ENCODE measurements at places on chromosomes 5 and 9. TPM values are rescaled to one million over a fixed set of nuclear protein-coding genes. Genes with fewer than 3 reads are reported as not detected.

GPR150 gene
- total RNA-seq: 0.23 TPM

RNF180 gene
- total RNA-seq: 29.2 TPM

PRRT1B gene
- not detected for total RNA-seq

SKIC3 gene
- total RNA-seq: 98.4 TPM

TMEM267 gene
- total RNA-seq: 9.4 TPM

FAXDC2 gene
- 20.0 TPM for total RNA-seq

LYSMD3 gene
- total RNA-seq: 29.7 TPM

TMC1 gene
- 0.62 TPM for total RNA-seq

ARHGEF39 gene
- 0.75 TPM for total RNA-seq

KIF20A gene
- 0.26 TPM for total RNA-seq

UQCRQ gene
- total RNA-seq: 212 TPM

PCDHGA12 gene
- 7.9 TPM for total RNA-seq

GPRIN1 gene
- total RNA-seq: 0.87 TPM

SLC6A19 gene
- total RNA-seq: not detected

IL4 gene
- total RNA-seq: not detected

ZBED3 gene
- total RNA-seq: 11.7 TPM

MAN1B1 gene
- 52.2 TPM for total RNA-seq

DMRT3 gene
- 0.26 TPM for total RNA-seq

HMGXB3 gene
- total RNA-seq: 31.0 TPM

PGM5 gene
- total RNA-seq: 118 TPM

RASGRF2 gene
- 4.7 TPM for total RNA-seq

ENTPD2 gene
- 1.7 TPM for total RNA-seq

CDC25C gene
- total RNA-seq: not detected

ZNF608 gene
- total RNA-seq: 13.2 TPM

ZNF879 gene
- 5.7 TPM for total RNA-seq

FOXD4 gene
- not detected for total RNA-seq

STC2 gene
- 4.9 TPM for total RNA-seq

RAI14 gene
- 214 TPM for total RNA-seq

PLPP1 gene
- total RNA-seq: 214 TPM

CCDC152 gene
- total RNA-seq: 1.4 TPM

DPM2 gene
- total RNA-seq: 20.0 TPM

PDGFRB gene
- 217 TPM for total RNA-seq

IFNB1 gene
- total RNA-seq: not detected

STARD4 gene
- 16.8 TPM for total RNA-seq

LCN2 gene
- total RNA-seq: 0.84 TPM

SMIM33 gene
- not detected for total RNA-seq

Data from aorta (tissue), 5 donors.